Hippocampal formation (tissue), 2 donors: ENCODE measurements at places on chromosomes 4 and X.

GRCh38 chr4:26223155-26223554 lies 97.7 kb upstream of the RBPJ start:
- no peak for DNase-seq

DNA sequence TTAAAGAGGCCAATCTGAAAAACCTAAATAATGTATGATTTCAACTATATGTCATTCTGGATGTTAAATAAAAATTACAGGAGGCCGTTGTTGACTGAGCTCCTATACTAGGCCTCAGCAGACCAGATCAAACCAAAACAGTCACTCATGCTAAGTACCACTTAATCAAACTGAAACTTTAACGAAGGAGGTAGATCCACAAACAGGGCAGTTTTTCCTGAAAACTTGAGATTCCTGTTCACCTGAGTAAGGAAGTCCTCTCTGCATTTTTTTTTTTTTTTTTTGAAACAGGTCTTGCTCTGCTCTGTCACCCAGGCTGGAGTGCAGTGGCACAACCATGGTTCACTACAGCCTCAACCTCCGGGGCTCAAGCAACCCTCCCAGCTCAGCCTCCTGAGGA lies 27.7 kb downstream of the MANBA start:
- DNase-seq: no peak

DNA sequence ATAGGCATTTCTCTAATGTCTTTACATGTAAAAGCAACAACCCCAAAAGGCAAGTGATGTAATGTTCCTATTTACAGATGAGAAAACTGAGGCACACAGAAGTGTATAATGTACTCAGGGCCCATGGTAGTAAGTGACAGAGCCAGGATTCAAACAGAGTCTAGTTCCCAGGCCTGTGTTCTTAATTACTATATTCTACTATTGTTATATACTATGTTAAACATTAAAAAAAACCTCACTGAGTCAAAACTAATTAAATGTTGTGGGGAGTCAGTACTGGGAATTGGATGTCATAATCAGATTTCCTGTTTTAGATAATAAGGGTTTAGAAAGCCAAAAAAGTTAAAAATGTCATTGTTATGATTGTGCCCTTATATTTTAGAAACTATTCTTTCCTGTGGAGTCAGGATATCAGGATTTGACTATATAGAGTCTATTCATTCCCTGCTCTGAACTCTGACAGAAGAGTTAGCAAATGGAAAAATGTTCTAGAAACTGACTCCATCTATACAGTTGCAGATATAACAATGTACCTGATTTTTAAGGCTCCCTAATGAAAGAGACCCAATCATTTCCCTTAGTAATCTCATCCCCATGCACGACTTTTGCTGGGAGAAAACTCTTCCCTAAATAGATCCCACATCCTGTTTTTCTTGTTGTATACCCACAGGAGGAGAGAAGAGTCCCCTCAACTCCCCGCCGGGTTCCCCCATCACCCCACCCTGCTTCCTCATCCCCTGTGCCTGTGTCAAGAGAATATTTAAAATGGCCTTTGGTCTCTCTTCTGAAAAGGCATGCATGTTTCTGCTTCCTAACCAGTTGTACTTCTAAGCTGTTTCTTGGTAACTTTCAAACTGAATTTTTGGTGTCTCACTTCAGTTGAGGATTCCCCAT lies 69.7 kb downstream of the REELD1 start:
- DNase-seq: no peak

DNA sequence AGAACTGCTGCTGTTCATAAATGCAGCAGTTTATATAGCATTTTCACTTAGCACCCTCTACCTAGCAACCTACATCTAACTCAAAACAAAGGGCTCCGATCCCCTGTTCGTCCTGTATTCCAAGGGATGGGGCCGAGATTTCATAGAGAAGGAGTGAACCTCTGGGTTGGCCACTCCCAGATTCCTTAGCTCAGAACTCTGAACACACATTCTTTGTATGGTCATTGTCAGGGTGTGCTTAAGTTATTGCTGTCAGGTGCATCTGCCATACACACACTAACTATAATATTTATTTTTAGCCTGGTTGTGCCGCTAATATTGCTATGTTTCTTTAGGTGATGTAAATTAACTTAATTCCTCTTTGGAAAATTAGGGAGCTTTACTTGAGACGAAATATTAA lies 47.7 kb upstream of the AADAT start:
- DNase-seq: no peak

DNA sequence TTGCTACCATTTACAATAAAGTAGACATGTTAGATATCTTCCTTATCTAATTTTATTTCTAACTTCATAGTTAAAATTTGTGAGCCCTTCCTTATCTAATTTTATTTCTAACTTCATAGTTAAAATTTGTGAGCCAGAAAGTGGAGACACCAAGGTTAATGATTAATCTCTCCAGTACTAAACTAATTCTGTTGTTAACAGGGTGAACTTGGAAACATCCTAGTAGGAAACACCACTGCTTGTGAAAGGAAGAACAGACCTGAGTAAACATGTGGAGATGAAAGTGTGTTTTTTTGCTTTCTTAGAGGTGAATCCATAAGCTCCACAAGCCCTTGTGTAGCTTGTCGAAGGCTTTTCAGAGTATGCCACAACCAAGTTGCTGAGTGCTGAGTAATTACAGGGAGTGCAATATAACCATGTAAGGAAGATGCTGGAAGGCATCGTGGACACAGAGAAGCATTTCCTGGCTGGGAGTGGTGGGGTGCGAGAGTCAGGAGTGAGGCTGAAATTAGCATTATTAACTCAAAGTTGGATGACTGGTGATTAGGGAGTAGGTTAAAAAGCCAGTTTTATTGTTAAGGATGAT lies 118.6 kb upstream of the NEIL3 start:
- DNase-seq: no peak

DNA sequence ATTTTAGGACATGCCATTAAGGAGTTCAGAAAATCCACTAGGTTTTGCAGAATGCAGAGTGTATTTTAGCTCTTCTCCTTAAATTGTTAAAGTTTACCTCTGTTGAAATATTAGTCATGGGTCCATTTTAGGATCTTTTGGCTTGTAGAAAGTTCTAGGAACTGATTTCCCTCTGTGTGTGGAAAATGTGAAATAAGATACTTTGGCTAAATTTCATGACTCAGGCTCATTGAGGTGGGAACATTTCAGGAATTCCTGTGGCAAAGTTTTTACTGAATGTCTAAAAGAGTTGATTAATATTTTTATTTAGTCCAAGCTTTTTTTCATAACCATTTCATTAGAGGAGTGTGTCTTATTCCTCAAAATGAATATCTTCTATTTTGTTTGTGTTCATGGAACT lies 7.0 kb downstream of the FHIP1A start:
- no peak for DNase-seq

- DNase-seq: no peak
Measured at GRCh38 chrX:23799469-23800065, 16.6 kb downstream of the SAT1 start.

DNA sequence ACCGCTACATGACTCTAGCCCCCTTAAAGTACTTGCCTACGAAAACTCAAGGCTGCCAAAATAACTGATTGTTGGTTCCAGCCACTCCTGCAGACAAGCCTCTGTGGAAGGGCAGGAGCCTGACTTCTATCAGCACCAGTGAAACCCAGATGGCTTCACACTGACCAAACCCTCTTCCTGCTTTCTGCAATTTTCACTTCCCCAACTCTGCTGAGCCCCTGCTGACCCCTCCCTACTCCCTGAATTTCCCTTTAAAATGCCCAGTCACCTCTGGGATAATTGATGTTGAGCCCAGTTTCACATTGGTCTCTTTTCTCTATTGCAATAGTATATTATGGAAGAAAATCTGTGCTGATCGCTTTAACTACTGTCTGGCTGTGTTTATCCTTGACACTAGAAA lies 61.6 kb upstream of the STS start:
- no peak for DNase-seq

DNA sequence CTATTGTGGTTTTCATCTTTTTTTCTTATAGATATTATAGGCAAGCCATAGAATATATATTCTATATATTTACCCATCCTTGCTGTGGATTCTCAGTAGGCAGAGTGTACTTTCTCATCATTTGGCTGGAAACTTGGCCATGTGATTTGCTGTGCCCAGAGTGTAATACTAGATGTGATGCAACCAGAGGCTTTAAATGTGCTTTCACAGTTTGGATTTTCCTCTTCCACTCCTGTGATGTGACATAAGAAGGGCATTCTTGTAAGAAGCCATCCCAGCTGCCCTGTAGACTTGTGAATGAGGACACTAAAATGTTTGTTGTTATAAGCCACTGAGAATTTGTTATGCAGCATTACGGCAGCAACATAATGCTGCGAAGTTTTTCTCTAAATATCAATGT lies 10.4 kb upstream of the HPGDS start:
- DNase-seq: no peak

DNA sequence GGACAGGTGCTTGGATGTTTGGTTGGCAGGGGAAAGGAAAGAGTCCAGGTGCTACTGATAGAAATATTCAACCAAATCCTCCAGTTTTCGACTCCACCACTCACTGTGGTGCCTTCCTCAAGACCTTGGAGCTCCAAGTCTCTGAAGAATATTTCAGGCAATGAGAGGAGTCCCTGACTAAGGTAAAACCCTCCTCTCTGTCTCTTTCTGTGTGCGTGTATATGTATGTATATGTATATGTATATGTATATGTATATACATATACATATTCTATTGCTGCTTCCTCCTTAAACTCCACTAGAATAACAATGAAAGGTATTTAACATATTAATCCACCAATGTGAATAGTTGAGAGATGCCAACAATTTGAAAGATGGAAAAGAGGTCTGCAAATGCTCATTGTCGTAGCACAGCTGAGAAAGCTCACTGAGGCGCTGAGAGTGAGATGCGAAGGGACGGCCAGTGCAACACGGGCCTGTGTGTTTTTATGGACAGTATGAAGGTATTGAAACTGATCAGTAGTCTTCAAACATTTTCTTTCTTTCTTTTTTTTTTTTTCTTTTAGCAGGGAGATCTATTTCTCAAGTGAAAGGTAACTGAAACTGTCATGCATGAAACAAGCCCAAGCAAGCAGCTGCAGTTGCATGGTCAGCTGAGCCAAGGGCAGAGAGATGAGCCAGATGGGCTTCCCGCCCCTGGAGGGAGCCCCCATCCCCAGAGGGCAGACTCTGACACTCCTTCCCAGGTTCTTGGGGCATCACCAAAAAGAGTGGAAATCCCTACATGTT lies 41.1 kb upstream of the HS3ST1 start:
- no peak for DNase-seq

GRCh38 chr4:14272206-14272605 lies 644.7 kb upstream of the BOD1L1 start:
- no peak for DNase-seq

DNA sequence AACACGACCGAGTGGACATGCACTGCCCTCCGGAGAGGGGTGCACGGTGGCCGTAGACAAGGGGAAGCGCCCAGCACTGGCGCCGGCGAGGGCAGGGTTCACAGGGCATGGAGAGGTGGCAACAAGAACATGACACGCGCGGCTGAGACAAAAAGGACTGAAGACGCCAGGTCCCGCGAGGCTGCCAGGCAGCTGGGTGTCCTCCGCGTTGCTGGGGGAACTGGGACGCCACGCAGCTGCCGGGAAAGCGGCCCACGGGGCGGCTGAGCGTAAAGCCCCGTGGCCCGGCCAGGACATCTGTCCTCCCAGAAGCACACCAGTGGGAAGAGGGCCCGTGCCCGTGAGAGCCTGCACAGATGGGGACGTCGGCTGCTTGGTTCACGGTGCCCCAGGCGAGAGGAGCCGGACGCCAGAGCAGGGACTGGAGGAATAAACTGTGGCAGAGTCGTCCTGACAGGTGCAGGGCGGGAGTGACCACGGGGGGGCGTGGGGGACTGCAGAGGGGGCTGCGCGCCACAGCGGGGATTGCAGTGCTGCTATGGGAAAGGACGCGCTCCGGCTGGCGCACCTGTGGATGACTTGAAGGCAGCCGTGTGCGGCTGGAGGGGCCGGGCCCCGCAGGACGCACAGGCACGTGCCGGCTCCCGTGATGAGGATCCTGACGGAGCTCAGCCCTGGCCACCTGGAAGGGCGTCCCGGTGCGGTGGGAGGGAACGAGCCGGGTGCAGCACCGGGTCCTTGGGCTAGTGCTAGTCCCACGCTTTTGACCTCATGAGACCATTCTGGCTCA lies 32.1 kb upstream of the GTPBP6 start:
- no peak for DNase-seq

DNA sequence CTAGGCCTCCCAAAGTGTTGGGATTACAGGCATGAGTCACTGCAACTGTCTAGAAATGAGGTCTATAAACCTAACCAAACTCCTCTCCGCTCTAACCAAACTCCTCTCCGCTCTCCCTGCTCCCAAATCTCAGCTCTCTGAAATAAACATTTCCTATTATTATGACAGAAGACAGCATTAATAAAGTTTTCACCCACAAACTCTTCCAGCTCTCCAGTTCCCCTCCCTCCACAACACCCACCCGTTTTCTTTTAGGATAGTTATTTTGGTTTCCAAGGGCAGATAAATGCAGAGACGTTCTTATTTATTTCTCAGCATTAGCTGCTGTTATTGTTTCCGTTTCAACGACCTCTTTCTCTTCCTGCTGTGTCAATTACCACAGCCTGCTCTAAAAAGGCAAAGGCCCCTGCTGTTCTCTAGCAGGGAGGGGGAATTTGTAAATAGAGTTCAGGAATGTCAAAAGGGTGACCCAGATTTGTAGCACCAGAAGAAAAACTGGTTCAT lies 13.3 kb upstream of the SCD5 start:
- no peak for DNase-seq

- no peak for DNase-seq
Measured at GRCh38 chr4:59655996-59656395, 1544.1 kb upstream of the ADGRL3 start.

DNA sequence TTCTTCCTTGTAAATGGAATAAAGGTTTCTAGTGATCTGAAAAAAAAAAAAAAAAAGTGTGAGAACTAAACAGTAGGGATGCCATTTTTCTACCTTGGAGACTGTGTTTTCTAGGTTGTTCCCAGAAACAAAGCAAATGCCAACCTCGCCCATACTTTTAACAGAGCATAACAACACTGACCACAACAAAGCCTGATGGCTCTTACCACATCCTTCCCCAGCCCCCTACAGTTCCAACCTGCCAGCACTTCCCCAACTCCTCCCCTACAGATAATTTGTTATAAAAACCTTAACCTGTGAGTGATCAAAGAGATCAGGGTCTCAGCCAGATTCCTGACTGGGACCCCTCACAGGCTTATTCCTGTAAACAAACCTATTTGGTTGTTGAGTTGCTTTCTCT lies 940.0 kb downstream of the SH3BGRL start:
- no peak for DNase-seq

DNA sequence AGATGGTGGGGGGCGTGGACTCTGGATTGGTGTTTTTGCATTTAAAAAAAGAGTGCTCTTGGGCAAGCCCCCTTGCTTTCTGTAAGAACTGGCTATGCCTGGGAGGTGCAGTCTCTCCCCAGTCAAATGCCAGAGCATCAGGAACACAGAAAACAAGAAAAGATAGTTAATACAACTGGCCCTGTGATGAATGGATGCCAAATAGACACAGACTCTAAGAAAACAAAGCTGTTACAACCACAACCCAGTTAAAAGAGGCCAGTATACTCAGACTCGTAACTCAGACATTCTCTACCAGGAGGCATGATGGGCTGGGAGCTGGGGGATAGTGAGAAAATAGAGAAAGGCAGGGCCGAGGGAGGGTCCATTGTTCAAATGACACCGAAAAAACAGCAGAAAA lies 32.5 kb upstream of the C1QTNF7 start:
- DNase-seq: no peak
